ENCODE measurements at places on chromosomes 16 and 17.

DNA sequence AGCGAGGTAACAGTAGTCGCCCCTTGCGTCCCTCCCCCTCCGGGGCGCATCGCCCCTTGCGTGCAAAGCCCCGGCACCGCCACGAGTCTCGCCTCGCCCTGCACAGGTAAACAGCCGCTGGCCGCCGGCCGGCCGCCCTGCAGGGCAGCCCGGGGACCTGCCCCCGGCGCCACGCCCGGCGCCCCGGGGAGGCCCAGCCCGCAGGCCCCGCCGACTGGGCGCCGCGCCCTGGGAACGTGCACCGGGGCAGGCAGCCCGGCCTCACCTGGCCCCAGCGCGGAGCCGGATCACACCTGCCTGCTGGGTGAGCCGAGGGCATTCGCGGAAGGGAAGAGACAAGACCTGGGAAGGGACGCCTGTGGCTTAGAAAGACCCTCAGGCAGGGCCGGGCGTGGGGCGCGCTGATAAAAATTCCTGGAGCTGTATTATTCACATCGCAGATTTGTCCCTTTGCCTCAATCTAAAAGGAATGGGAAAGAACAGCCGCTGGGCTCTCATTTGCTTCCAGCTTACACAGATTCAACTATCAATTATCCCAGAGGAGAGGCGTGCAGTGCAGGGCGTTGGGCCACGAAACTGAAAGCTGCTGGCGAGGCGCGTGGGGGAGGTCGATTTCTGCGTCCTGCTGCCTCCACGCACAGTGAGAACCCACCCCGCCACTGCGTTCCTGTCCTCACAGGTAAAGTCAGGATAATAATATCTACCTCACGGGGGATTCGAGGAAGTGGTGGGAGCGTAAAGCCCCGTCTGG, 451.9 kb downstream of the SLC39A11 start:
- DNase-seq: no peak

- no peak for DNase-seq
Measured at GRCh38 chr16:59758848-59759247, 1024.7 kb upstream of the GOT2 start.

GRCh38 chr16:23634461-23635036, 6.6 kb downstream of the PALB2 start:
- no peak for DNase-seq

DNA sequence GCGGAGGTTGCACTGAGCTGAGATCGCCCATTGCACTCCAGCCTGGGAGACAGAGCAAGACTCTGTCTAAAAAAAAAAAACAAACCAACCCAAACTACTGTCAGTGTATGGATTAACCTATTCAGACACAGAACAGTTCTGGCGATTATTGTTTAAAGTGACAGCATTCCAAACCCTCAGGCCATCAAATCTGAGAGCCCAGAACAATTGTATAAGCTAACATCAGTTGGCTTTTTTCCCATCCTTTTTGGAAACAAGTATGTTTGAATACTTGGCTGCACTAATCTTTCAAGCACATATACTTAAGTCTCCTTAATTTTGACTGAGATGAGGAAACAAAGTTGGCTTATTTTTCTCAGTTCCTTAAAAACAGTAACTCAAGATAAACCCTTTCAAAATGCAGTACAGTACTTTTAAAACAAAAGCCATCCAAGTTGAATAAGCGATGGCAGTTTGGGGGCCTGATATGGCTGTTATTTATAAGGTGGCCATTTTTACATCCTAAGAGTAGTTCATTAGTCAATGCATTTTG, 1.4 kb downstream of the ZSWIM7 start:
- no peak for DNase-seq

DNA sequence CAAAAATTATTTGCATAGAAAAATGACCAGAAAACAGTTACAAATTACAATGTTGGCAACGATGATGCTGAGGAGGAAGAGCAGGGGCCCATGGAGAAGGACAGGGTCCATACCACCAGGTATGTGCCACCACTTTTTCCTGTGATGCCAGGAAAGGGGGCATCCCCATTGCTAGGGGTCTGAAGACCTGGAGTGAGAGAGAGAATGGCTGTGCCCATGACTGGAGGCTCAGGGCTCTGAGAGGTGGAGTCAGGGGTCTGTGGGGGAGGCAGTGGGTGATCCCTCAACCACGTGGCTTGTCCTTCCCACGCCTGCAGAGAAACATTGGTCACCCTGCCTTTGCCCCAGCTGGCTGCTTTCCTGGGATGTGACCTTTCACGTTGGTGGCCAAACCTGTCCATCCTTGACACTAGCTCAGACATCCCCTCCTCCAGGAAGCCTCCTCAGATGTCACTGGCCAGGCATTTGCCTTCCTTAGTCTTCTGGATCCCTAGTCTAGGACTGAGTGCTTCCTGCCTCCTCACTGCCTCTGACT, 51.4 kb downstream of the SOCS1 start:
- DNase-seq: no peak

DNA sequence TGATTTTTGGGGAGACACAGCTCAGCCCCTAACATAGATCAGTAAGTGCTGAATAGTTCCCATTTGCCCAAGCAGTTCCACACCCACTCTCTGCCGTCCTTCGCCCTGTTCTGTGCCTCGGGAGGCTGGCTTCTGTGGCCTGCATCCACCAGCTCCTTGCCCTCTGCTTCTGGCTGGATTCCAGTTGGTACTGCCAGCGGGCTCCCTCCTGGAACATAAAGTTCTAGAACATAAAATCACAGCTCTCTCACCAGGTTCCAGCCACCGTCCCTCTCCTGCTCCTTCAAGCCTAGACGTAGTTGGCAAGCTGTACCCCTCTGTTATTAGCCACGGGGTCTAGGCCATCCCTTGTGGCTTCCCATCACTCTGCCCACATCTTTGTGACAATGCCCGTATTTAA, 3.9 kb upstream of the MRPS23 start:
- no peak for DNase-seq

- no peak for DNase-seq
Measured at GRCh38 chr17:21370430-21370829, 5.7 kb upstream of the KCNJ12 start.

GRCh38 chr17:58597371-58597770, 82.9 kb upstream of the MTMR4 start:
- no peak for DNase-seq

GRCh38 chr17:65824901-65825300, 263.5 kb upstream of the AXIN2 start:
- no peak for DNase-seq

DNA sequence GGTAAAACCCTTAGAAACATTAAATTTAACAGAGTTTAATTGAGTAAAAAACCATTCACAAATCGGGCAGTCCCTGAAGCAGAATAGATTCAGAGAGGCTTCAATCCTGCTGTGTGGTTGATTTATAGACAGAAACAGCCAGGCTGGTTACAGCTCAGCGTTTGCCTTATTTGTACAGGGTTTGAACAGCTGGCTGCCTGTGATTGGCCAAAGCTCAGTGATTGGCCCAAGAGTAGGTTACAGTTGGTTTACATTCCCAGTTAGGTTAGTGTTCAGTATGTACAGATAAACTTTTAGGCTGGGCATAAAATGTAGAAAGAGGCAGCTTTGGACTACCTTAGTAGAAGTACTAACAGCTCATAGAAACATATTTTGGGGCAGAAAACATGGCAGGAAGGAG, 210.4 kb upstream of the ELAC2 start:
- DNase-seq: no peak

DNA sequence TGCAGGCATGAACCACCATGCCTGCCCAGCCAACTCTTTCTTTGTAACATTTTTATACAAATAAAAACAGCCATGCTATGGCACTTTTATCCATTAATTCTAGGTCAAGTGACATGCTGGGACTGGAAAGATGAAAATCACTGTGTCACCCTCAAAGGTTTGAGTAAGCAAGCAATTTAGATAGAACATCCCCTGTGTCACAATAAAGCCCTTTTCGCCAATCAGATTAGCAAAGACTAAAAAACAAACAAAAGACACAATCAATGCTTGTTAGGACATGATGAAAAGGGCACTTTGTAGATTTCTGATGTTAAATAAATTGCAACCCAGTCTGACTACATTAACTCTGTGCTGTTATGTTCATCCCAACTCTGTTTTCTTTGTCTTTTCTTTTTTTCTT, 26.4 kb downstream of the CHP2 start:
- DNase-seq: no peak

DNA sequence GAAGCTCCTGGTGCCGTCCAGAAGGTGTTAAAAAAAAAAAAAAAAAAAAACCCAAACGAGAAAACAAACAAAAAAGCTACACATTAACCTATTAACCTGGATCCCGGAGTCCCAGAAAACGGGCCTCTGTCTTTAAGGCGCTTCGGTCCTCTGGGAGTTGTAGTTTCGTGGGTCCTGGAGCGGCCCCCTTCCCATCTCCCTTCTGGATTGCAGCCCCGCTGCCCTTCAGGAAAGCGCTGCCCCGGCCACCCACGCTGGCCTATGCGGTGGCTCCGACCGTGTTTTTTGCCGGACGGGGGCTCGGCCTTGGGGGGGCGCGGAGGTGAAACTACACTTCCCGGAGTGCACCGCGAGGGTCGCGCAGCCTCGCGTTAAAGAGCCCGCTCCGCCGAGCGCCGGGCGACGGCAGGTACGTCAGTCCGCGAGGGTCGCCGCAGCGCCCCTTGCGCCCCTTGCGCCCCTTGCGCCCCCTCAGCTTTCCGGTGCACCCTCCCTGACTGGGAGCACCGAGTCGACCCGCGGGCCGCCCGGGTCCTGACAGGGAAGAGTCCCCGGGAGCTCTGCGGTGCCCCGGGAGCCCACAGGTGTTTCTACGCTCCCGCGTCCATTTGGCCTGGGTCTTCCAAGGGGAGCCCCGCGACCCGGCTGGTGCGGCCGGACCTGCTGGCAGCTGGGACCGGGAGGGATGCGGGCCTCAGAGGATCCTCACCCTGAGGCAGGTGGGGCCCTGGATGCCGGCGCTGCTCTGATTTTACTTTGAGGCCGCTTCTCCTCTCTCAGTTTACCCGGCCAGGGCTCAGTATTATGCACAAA, at the start of gene FCSK:
FCSK (plus strand) TSS at position 374 of the 813 bp plus-strand sequence. CDS start 8,596 bp downstream, outside the sequence.
- no peak for DNase-seq

DNA sequence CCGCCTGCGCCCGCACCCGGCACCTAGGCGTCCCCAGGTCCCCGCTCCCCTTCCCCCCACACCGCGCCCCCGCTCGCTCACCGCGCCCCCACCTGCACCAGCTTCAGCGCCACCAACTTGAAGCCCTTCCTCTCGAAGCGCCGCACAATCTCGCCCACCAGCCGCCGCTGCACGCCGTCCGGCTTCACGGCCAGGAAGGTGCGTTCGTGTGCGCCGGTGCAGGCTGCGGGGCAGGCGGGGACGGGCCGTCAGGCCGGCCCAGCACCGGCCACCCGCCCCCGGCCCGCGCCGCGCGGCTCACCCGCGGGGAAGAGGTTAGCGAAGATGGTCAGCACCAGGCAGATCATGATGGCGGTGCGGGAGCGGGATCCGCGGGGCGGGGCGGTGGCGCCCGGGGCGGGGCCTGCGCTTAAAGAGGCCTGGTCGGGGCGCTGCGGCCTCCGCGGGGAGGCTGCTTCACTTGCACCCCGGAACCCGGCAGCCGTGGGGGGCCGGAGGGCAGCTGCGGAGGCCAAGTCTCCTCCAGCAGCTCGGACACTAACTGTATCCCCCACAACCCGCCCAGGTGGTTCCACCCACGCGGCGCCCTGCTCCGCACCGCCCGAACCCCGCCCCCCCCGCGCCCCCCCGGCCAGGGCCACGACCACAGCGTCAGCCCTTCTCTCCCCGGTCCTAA, at the start of gene NME3:
NME3 (minus strand) TSS at position 356 of the 676 bp plus-strand sequence; CDS start at position 347, 9 bp downstream.
- peak; percentile 81 for DNase-seq

DNA sequence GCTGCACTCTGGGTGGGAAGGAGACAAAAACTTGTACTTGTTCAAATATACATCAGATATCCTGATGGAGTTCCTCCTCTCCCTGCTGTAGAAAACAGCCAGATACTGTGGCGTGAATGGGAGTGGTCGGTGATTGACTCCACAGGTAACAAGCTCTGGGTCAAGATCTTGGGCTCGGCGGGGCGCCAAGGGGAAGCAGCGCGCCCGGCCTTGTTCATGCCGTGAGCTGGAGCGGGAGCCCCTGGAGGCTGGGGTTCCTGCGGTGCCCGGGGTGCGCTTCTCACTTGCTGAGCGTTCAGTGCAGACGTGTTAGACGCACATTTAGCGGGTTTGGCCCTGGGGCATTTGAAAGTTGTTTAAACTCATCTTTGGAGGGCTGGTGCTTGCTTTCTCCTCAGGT, 44.4 kb downstream of the BANP start:
- no peak for DNase-seq

- no peak for DNase-seq
Measured at GRCh38 chr16:88468275-88469129, 15.4 kb downstream of the ZFPM1 start.
